ENCODE measurements at places on chromosomes 16 and 17.

DNA sequence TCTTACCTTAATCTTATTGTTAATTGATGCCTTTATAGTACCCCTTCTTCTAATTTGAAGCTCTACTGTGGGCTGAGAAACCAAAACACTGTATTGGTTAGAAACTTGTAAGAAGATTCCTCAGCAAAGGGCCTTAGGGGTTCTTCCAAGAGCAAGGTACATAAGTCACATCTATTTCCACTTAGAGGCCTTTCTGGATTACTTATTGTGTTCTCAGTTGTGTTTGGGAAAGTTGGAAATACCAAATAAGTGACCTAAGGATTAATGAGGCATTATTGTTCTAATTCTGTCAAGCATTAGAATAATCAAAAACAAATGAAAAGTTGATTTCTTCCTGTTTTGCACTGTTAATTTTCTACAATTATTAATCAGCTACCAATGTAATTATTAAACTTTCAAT, 85.8 kb downstream of the SKAP1 start:
- DNase-seq = no peak

DNA sequence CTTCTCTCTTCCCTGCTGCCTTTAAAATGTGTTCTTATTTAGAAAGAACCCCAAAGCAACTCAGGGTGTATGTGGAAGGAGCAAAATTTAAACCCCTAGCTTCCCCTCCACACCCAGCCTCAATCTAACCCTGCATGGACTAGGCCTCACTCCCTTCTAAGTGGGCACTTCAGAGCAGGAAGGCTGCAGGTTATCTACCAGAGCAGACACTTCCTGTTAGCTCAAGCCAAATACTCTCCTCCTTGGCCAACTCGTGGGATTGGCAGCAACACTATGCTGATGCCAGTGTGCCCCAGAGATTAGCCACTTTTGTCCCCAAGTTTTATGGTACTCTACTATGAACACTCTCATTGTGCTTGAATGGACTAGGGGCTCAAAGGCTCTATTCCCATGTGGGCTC, 35.6 kb downstream of the CCDC42 start:
- no peak for DNase-seq

DNA sequence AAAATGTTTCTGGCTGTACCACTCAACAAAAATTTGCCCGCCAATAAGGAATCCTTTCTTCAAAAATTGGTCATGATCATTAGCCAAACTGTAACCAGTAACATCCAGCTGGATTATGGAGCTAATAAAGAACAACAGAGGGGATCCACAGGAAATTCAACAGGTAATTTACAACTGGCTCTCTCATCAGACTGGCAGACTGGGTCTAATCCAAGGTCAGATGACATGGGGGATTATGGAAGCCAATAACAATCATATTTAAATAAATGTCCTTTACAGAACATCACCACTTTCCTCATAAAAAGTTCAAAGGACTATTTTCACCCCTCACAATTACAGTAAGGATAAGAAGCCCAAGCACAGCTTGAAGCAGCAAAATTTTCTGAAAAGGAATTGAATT, 66.4 kb downstream of the KANSL1 start:
- no peak for DNase-seq

DNA sequence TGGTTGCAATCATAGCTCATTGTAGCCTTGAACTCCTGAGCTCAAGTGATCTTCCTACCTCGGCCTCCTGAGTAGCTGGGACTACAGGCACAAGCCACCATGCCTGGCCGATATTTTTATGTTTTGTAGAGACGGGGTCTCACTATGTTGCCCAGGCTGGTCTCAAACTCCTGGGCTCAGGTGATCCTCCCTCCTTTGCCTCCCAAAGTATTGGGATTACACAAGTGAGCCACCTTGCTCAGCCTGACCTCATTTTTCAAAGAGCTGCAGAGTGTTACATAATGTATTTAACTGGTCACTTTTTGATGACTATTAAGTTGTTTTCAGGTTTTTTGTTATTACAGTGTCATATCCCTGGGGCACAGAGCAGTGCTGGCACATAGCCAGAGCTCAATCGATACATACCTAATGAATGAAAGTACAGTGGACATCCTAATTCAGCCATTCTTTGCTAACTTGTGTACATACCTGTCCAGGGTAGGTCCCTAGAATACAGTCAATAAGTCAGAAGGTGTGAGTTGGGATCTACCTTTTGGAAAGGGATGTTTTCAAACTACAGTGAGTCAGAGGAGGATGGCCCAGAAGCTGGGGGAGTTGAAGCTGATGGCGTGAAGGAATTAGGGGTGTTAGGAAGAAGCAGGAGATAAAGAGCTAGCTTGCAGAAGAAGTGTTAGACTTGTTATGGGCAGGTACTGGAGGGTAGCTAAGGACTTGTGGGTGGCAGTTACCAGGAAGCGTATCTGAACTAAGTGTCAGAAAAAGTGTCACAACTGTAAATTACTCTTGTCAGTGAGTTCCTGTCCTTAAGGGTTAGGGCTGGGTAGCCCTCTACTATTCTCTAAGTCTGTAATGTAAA, 20.1 kb upstream of the CYLD start:
- DNase-seq = no peak

DNA sequence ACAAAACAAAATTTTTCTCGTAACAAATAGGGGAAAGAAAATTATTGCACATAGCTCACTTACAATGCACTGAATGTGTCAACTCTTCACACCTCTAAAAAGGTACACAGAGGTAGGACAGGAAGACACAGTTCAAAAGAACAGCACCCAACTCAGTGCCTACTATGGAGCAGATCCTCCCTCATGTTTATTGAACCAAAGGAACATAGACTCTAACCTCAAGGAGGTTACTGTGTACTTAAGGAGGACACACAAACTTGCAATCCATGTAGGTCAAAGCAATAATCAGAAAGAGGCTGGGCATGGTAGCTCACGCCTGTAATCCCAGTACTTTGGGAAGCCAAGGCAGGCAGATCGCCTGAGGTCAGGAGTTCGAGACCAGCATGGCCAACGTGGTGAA, 50.3 kb downstream of the SLC39A11 start:
- DNase-seq = no peak

DNA sequence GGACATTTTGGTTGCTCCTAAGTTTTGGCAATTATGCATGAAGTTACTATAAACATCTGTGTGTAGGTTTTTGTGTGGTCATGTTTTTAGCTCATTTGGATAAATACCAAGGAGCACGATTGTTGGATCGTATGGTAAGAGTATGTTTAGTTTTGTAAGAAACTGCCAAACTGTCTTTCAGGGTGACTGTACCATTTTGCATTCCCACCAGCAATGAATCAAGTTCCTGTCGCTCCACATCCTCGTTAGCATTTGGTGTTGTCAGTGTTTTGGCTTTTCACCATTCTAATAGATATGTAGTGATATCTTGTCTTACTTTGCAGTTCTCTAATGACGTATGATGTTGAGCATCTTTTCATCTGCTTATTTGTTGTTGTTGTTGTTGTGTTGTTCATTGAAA, 20.2 kb downstream of the TENT4B start:
- DNase-seq = no peak

DNA sequence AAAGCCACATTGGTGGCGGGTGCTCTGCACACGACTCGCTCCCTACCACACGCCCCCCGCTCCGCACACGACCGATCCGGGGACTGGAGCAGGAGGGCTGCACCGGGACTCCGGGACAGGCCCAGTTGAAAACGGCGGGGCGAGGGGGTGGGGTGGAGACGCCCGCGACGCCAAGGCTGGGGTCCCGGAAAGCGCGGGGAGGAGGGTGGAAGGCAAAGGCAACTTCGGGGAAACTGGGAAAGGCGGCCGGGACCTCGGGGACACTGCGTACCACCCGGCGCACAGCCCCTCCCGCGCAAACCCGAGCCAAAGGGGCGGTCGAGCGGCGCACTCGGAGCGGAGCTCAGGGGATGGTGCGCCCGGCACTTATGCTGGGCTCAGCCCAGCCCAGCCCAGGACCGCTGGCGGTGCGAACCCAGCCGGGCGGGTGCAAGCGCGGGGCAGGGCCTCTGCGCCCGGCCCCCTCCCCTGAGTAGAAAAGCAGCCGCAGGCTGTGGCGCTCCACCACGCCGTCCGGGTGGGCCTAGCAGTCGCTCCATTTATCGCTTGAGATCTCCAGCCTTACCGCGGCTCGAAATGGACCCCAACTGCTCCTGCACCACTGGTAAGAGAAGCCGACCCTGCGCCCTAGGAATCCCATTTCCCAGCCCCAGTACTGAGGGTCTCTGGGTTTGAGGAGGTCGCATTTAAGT, at the start of gene MT1M:
TSS of gene MT1M (plus strand) at position 504 of the 692 bp plus-strand sequence. CDS start at position 577, 73 bp downstream.
- no peak for DNase-seq

GRCh38 chr16:89123001-89123830, 29.6 kb downstream of the ACSF3 start:
- no peak for DNase-seq

- DNase-seq = no peak
Measured at GRCh38 chr16:78993346-78993745, 607.2 kb downstream of the MAF start.

- DNase-seq = no peak
Measured at GRCh38 chr17:1438593-1439083, 17.4 kb downstream of the CRK start.

- no peak for DNase-seq
Measured at GRCh38 chr17:74015990-74016389, 187.5 kb upstream of the RPL38 start.

- DNase-seq = no peak
Measured at GRCh38 chr17:8608001-8608400, 22.5 kb downstream of the MYH10 start.
